ENCODE measurements at places on chromosomes 1 and 21.

GRCh38 chr1:55331351-55331750 is 116.2 kb upstream of the USP24 start:
- no peak for DNase-seq

GRCh38 chr1:243882276-243882675 is 32.2 kb upstream of the AKT3 start:
- no peak for DNase-seq

DNA sequence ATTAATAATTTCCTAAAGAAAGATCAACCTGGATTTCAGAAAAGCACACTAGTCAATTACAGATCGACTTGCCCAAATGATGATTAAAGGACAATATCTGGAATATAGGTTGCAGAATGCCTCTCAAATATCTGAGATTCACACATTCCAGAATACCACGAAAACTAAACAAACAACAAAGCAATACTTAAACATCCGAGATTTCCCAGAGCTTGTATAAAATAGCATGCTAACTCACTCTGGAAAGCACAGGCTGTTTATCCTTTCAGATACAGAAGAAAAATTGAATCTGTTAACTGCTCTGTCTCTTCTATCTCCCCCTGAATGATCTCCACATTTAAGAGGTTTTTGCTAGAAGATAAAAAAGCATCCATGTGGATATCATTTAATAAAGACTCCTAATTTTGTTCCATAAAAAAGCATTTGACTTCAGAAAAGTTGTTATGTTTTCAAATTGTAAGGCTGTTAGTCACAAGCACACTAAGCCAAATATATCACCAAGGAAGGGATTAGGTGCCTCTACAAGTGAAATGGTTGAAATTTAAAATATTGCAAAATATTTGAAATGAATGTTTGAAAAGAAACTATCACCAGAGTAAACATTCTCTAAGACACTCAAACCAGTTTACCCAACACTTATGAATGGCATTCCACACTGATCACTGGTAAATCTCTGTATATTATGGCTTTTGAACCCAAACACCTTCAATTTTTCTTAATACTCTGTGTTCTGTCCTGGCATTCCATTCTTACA is 865.1 kb upstream of the ADAMTS5 start:
- no peak for DNase-seq

DNA sequence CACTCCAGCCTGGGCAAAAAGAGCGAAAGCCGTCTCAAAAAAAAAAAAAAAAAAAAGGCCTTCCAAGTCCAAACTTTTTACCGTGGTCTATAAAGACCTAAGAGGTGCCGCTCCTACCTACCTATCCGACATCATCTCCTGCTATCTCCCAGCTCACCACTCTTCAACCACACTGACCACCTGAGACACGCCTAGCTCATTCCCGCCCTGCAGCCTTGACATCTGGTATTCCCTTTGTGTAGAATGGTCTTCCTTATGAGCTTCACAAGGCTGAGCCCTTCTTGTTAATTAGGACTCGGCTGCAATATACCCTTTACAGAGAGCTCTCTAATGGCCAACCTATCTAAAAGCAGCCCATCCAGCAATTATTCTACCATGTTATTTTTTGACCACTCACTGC is 680 bp downstream of the MAGOH start:
- no peak for DNase-seq

- no peak for DNase-seq
Measured at GRCh38 chr1:240342251-240342625, 250.6 kb downstream of the FMN2 start.

GRCh38 chr1:207820568-207821463 is 69.0 kb downstream of the CD46 start:
- DNase-seq: no peak

Measured in NCI-H510A treated with DMSO at 0.1 percent for 48 hours (cell line).